ENCODE measurements at places on chromosomes 6 and 20.

DNA sequence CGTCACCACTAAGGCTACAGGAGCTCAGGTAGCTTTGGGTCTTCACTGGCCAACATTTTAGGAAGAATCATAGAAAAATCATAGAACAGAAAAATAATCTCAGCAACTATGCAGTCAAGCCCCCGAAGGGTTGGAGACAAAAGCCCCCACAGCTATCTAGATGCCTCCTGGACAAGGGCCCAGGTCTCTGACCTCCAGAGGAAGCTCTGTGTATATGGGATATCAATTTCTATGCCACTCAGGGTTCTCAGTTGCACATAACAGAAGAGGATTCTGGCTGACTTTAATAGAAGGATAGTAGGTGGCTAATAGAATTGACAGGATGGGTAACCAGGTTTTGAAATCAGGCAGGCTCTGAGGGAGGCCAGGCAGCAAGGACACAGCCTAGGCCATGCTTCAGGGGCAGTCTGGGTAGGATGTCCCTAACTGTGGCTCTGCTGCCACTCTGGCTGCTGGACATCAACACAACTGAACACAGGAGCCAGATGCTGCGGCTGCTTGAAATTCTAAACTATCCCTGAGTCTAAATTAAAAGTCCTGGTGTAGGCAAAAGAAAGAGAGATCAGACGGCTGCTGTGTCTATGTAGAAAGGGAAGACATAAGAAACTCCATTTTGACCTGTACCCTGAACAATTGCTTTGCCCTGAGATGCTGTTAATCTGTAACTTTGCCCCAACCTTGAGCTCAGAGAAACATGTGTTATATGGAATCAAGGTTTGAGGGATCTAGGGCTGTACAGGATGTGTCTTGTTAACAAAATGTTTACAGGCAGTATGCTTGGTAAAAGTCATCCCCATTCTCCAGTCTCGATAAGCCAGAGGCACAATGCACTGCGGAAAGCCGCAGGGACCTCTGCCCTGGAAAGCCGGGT, 65.6 kb downstream of the TRMT6 start:
- no peak for DNase-seq

GRCh38 chr20:17720755-17721154, 21.0 kb downstream of the BANF2 start:
- no peak for DNase-seq

GRCh38 chr20:17320456-17320855, 93.6 kb downstream of the PCSK2 start:
- no peak for DNase-seq

DNA sequence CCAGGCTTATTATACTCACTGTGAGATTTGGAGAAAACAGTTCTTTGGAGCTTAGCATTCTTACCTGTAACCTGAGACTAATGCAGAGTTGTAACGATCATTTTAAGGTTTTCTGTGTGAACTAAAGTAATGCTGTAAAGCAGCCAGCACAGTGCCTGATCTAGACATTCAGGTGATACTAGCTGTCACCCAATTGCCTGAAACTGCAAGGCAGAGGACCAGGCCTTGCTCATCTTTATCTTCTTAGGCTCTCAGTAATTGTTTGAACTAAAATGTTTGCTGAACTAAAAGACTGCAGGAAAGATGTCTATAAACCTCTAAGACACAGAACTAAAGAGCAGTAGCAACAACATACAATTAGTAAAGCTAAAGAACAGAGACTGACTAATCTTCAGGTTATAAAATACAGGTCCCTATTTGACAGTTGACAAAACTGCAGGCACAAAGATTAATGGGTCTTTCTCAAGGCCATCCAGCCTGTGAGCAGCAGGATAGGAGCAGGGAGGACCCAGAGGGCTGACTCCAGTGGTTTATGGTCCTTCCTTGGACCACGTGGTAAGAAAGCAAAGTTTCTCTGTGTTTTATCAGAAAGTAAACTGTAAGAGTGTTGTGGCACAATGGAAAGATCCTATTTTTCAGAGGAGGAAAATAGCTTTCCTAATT, 31.4 kb downstream of the SMLR1 start:
- DNase-seq = no peak

DNA sequence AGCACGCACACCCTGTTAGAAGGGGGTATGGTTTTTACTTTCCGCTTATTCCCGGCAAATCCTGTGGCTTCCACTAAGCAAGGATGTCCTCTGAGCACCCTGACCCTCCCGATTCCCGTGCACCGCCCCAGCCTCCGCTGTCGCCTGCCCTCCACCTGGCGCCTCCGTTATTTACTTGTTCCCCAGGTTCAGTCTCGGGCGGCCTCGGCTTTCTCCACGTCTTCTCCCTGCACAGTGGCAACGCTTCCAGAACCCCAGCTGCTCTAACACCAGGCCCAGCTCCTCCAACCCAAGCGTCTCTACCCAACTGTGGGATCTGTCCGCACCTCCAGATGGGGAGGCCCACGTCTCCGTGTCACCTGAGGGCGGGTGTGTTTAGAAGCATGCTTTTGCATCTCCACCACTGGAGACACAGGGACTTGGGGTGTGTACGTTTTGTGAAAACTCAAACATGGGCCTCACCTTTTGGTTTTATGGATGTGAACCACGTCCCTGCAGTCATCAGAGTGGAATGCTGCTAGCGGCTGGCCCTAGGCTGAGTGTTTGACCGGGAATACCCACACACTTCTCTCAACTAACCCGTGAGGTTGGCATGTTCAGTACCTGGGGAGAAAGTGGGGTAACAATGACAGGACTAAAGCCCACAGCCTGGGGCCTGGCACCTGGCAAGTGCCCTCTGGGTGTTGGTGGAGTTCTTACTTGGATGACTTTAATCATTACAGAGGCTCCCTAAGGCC, 79.9 kb downstream of the THBS2 start:
- DNase-seq = no peak

DNA sequence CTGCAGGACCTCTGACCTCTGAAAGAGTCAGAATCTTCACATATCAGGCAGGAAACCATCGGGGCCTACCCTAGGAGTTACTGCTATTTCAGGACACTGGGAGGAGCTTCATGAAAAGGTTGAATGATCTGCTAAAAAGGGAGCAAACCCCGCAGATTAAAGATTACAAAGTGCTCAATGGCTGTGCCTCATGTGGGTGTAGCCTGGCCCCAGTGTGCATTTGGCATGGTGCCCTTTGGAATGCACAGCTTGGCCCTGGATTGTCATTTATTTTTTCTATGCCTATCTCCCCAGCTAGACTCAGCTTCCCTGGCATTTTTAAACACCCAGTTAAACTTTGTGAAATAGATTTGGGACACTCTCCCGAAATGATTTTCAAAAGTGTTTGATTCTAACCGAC, 368.5 kb upstream of the SPTLC3 start:
- no peak for DNase-seq

GRCh38 chr6:159555082-159555875, 137.8 kb downstream of the SOD2 start:
- DNase-seq = no peak
